Stimulated activated CD4-positive, alpha-beta T cell treated with anti-CD3 and anti-CD28 coated beads, Interleukin-1b, Interleukin-23, amount 100 ng/mL, for 1 hour (primary cell): ENCODE measurements at places on chromosomes 11 and 22.

GRCh38 chr11:116421529-116422185 is 351.1 kb downstream of the BUD13 start:
- no peak for DNase-seq

DNA sequence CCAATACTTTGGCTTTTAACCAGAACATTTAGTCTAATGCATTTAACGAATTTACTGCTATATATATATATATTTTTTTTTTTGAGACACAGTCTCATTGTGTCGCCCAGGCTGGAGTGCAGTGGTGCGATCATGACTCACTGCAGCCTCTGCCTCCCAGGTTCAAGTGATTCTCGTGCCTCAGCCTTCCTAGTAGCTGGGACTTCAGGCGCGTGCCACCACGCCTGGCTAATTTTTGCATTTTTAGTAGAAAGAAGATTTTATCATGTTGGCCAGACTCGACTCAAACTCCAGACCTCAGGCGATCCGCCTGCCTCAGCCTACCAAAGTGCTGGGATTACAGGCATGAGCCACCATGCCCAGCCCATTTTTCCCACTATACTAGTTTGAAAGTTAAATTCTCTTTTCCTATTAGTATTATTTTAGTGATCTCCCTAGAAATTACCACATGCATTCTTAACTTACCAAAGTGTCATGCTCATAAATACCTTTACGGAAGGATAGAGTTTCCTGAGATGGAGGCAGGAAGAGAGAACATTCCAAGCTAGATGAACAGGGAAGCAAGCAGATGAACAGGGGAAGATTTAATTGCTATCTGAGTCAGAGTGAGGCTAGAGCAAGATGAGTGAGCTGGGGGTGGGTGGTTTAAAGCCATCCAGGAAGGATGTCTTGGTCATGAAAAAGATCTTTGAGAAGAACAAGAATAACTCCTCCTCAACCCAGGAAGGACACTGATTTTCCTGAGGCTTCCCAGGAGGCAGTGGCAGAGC is 4.4 kb upstream of the PGAP2 start:
- no peak for DNase-seq

DNA sequence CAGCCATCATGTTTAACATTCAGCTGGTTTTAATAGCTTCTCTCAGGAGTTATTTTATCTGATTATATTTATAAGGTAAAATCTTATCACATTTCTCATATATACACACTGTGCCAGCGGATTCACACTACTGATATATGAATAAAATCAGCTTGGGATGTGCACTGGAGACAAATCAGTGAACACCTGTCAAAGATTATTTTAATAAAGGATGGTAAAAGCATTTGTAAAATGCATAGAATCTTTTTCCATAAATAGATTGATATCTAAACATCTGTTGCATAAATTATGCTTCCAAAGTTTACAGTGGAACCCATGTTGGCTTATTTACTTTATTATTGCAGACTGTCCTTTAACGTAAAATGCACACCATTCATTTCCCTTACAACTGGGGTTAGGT is 1125.8 kb upstream of the CNTN5 start:
- DNase-seq: no peak

DNA sequence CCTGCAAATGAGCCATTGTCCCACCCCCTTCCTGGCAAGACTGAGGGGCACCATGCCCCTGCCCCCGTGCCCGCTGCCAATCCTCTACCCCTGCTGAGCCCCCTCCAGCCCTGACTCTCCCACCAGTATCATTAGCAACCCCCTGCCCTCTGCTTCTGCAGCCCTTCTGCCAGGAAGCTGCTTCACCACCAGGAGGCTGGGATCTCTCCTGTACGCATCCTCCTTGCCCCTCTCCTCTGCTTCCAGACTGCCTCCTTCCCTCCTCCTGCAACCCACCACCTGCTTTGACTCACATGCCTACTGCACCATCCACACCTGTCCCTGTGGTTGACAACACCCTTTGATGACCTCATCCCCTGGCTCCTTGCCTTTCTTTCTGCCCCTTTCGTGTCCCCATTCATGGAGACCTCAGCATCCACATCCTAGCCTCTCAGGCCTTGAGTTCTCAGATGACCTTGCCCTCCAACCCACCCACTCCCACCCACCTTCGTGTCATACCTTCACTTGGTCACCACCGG is 13.4 kb upstream of the PNPLA3 start:
- DNase-seq: no peak

GRCh38 chr11:43397251-43397650 is 38.5 kb downstream of the TTC17 start:
- DNase-seq: no peak

DNA sequence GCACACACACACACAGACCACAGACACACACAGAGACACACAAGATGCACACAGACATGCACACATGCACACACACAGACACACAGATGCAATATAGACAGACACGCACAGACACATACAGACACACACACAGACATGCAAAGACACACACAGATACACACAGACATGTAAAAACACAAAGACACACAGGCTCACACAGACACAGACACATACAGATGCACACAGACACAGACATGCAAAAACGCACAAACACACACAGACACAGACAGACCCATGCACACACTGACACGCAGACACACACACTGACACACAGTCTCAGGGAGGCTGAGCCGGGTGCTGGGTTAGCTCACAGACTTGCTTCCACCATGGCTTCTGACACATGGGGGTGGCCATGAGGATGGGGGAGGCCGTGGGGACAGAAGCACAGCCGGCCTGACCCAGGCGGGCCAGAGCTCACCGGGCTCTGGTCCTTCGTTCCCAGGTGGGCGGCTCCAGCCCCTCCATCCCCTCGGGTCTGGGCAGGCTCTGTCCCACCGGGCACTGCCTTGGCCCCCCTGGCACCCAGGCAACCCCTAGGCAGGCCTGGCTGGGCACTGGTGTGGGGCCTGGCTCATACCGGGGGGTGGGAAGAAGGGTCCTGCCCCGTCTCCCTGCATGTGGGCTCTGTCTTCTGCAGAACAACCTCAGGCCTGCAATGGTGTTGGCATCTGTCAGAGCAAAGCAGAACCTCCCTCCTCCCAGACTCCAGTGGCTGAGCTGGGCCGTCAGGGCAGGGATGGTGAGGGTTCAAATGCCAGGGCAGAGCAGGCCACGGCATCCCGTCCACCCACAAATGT is 1489.5 kb downstream of the BRD1 start:
- no peak for DNase-seq

DNA sequence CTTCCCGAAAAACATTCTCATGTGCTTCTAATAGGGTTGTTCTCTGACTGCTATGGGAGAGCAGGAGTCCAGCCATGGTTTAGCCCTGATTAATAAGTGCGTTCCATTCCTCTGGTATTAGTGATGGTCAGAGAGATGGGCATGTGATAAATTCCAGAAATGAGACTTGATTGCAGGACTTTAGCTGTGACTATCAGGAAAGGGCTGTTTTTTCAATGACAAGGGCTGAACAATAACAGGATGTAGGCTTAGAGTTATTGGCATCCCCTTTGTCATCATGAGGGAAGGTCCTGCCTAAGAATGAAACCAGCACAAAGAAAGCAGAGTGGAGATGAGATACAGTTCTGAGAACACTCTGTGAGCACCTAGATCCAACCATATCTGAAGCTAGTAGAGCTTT is 494.6 kb downstream of the MIAT start:
- no peak for DNase-seq

DNA sequence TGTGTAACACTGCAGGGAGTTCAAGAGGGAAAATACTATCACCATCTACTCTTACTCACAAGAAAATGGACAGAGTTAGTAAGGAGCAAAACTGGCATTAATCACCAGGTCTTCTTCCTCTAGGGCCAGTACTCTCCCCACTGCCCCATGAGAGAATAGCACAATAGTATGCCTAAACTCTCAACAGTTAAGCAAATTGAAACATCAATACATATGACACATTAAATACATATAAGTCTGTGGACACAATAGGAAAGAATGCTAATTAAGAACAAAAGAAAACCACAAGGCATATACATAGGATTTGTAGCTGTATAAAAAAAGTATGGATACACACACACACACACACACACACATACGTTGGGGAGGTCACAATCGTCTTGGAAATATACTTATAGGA is 197.9 kb upstream of the BDNF start:
- DNase-seq: no peak

- no peak for DNase-seq
Observed at GRCh38 chr11:46472662-46472994, 81.1 kb upstream of the CHRM4 start.

- no peak for DNase-seq
Observed at GRCh38 chr11:115396533-115396932, 107.7 kb downstream of the CADM1 start.

- DNase-seq: no peak
Observed at GRCh38 chr11:104991994-104992393, 23.6 kb upstream of the CASP4 start.

GRCh38 chr22:43269246-43269645 is 73.9 kb downstream of the SCUBE1 start:
- no peak for DNase-seq

GRCh38 chr11:8597182-8597581 is 3.2 kb upstream of the STK33 start:
- DNase-seq: no peak

DNA sequence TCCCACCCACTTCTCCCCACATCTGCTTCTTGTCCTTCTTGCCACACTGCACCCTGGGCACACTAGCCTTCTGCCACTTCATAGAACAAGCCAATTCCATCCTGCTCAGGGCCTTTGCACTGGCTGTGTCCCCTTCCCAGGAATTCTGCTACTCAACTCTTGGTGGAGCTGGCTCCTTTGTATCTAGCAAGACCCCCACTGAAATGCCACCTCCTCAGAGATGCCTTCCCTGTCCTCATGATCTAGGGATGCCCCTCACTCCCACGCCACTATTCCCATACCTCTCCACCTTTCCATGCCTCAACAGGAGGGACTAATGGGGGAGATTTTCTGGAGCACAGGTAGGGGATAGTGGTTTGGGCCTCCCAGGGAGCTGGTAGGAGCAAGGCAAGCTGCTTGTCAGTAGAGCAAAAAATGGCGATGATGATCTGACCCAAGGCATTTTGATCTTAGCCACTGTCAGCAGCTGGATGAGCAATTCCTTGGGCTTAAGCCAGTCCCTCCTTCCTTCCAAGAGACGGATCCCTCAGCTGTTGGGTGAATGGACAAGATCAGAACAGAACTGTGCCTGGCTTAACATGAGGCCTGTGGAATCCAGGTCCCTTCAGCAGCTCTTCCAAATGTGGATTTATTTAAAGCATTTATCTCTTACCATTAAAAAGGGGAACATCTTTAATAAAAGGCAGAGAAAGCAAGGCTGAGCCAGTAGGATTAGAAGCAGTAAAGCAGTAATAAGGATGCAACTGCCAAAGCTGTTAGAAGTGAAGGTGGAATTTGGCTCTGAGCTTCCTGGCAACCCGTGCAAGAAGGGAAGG is 4.0 kb upstream of the PRDM11 start:
- no peak for DNase-seq

DNA sequence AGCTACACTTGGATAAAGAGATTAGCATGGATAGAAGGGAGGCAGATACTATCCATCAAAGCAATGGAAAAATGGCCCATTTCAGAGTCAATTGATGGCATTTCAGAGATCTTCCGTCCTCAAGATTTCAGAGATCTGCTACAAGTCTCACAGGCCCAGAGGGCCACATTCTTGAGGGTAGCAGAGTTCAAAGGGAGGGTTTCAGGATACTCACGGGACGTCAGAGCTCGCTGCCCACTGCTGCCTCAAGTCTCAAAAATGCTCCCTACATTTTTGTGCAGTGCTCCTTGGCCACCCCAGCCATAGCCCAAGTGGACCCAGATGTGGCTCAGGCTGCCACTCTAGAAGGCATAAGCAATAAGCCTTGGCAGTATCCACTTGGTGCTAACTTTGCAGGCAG is 24.9 kb downstream of the RTL6 start:
- DNase-seq: no peak

GRCh38 chr11:115716601-115717529 is 212.7 kb upstream of the CADM1 start:
- no peak for DNase-seq

DNA sequence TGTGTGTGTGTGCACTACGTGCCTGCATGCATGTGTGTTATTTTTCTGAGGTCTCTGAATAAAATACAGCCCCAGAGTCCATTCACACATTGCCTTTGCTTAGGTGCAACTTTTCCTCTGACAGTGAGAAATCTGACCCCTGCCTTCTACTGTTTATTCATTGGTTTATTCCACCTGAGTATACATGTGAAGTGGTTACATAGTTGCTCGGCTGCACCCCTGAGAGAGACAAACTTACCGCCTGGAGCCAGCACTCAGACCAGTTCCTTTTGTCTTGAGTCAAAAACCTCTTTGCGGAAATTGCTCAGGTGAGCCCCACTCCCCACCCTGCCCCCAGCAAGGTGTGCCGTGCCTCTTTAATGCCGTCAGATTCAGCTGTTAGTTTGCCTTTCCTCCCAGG is 363.6 kb downstream of the BRD1 start:
- no peak for DNase-seq

- DNase-seq: no peak
Observed at GRCh38 chr11:72850832-72851231, 36.6 kb downstream of the ATG16L2 start.

DNA sequence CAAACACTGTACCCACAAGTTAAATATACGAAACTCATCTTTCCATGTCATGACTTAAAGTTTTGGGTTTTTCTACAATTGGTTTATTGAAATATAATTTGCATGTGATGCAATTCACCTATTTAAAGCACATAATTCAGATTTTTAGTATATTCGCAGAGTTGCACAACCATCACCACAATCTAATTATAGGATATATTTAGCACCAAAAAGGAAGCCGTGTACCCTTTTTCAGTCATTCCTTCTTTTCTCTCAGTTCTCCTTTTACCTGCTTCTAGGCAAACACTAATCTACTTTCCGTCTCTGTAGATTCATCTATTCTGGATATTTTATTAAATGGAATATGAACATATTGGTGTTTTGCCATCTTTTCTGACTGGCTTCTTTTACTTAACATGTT is 1458.1 kb upstream of the TENM4 start:
- DNase-seq: no peak

GRCh38 chr11:61071208-61071681 is 31.0 kb upstream of the CD5 start:
- DNase-seq: peak; percentile 30

- DNase-seq: no peak
Observed at GRCh38 chr11:132405728-132406127, 1035.3 kb downstream of the NTM start.

DNA sequence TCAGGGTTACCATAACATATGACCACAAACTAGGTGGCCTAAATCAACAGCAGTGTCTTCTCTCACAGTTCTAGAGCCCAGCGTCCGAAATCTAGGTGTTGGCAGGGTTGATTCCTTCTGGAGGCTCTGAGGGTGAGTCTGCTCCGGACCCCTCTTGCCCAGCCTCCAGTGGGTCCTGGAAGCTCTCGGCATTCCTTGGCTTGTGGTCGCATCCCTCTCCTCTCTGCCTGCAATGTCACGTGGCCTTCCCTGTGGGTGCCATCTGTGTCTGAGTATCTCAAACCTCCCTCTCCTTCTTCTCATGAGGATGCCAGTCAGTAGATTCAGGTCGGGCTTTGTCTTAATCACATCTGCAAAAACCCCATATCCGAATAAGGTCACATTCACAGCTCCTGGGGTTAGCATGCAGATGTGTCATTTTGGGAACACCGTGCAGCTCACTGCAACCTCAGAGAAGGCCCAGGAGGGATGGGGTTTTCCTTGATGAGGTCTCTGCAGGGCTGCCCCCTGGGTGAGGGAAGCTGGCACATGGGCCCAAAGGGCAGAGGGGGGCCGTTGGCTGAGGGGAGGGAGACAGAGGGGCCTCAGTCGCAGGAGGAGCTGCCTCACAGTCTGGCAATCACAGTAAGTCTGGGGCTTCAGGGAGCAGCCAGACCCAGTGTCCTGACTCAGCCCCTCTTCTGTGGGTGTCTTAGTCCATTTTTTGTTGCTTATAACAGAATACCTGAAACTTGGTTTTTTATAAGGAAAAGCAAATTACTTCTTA is 41.2 kb downstream of the PARVG start:
- DNase-seq: no peak
